Keratinocyte (primary cell): ENCODE measurements at places on chromosomes 11 and 22. TPM values are rescaled to one million over a fixed set of nuclear protein-coding genes. Genes with fewer than 3 reads are reported as not detected.
A peak's percentile ranks its signal among the peaks of the same experiment; 100 is the strongest.

PRR33 gene
- not detected in 3 replicates for polyA plus RNA-seq

SORL1 gene
- 38.9 to 81.8 TPM (median 46.1 TPM) in 3 replicates for polyA plus RNA-seq

DNA sequence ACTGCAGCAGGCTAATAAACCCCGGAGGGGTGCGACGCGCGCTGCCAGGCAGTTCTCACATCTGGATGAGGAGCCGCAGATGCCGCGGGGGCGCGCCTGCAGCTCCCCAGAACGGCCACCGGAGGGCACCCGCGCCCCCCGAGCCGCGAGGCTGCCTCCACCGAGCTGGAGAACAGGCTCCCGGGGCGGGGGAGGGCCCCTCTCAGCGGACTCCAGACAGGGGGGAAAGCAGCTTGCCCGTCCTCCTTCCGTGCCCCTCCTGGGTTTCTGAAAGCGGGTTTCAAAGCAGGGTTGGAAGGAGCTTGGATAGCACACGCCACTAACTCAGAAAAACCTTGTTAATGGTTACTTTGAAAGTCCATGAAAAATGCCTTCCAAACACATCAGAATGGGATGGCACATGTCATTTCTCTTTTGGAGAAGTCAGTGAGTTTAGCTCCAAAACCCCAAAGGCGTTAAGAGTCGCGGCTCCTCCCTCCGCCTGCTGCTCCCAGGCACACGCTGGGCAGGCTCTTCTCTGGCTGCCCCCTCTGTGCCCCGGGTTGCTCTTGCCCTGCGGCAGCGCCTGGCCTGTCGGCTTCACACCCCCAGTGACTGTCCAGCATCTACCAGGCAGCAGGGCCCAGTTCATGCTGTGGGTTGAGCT, 317.8 kb downstream of the NTM start:
- H3K4me3 ChIP-seq, result no peak overlapping the region
- H3K27ac ChIP-seq, result no peak overlapping the region
- H3K36me3 ChIP-seq, result no peaks in the 10 kb centered on the region
- DNase-seq, result no peak
- peaks cover 3% of the 10 kb centered on the region for H3K27me3 ChIP-seq

- H3K4me3 ChIP-seq, result no peak overlapping the region
- H3K36me3 ChIP-seq, result peaks cover 1% of the 10 kb centered on the region
- H3K27ac ChIP-seq, result no peak overlapping the region
- no peak for DNase-seq
- H3K4me1 ChIP-seq, result peaks cover 7% of the 10 kb centered on the region
These were observed 10.9 kb downstream of the ACO2 start for GRCh38 chr22:41479671-41480396.

GRCh38 chr11:66768818-66769217, 39.8 kb upstream of the SPTBN2 start:
- H3K4me1 ChIP-seq, result peaks cover 18% of the 10 kb centered on the region
- no peaks in the 10 kb centered on the region for H3K27me3 ChIP-seq
- H3K27ac ChIP-seq, result peak overlapping the region; percentile 7
- H3K36me3 ChIP-seq, result no peaks in the 10 kb centered on the region
- H3K4me3 ChIP-seq, result no peak overlapping the region
- DNase-seq, result no peak

DNA sequence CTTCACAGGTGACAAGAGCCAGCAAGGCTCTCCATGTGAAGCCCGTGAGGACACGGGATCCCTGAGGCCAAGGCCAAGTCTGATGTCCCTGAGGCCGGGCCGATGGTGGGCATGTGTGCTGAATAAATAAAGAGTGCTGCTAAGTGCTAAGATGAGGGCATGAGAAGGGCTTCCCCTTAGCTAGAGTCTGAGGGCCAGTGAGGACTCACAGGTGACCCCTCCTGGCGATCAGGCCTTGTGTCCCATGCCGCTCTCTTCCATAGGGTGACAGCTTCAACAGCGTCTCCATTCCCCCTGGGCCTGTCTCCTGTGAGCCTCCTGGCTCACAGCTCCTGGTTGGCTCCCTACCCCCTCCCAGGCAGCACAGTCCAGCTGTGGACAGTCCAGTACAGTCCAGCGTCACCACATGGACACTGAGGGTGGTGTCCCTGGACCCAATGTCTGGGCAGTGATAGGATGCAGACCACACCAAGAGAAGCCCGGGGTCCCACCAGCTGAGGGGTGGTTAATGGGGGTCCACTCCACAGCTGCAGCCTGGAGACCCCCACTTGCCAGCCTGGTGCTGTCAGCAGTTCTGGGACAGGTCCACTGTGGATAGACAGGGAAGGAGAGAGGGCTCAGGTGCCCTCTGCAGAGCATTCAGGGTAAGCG, 1033.2 kb downstream of the TBC1D22A start:
- H3K27me3 ChIP-seq, result no peaks in the 10 kb centered on the region
- H3K4me3 ChIP-seq, result no peak overlapping the region
- no peak overlapping the region for H3K27ac ChIP-seq

- no peaks in the 10 kb centered on the region for H3K4me1 ChIP-seq
- no peak overlapping the region for H3K27ac ChIP-seq
- peaks cover 2% of the 10 kb centered on the region for H3K27me3 ChIP-seq
- no peak for DNase-seq
- H3K4me3 ChIP-seq, result no peak overlapping the region
These were observed 49.9 kb downstream of the KCNQ1OT1 start for GRCh38 chr11:2649848-2650247.

GRCh38 chr11:67283481-67283963, 5.6 kb upstream of the ANKRD13D start:
- DNase-seq, result no peak
- H3K27ac ChIP-seq, result no peak overlapping the region
- peaks cover 55% of the 10 kb centered on the region for H3K36me3 ChIP-seq
- H3K4me3 ChIP-seq, result no peak overlapping the region
- no peaks in the 10 kb centered on the region for H3K27me3 ChIP-seq
- peaks cover 7% of the 10 kb centered on the region for H3K4me1 ChIP-seq

- DNase-seq, result no peak
- no peak overlapping the region for H3K27ac ChIP-seq
- H3K4me3 ChIP-seq, result no peak overlapping the region
- no peaks in the 10 kb centered on the region for H3K27me3 ChIP-seq
These were observed 36.1 kb downstream of the TRIOBP start for GRCh38 chr22:37732699-37733607.

- H3K27ac ChIP-seq, result no peak overlapping the region
- H3K4me1 ChIP-seq, result no peaks in the 10 kb centered on the region
- no peaks in the 10 kb centered on the region for H3K36me3 ChIP-seq
- H3K4me3 ChIP-seq, result no peak overlapping the region
These were observed 2.8 kb downstream of the TSPAN32 start for GRCh38 chr11:2304506-2305139.

DNA sequence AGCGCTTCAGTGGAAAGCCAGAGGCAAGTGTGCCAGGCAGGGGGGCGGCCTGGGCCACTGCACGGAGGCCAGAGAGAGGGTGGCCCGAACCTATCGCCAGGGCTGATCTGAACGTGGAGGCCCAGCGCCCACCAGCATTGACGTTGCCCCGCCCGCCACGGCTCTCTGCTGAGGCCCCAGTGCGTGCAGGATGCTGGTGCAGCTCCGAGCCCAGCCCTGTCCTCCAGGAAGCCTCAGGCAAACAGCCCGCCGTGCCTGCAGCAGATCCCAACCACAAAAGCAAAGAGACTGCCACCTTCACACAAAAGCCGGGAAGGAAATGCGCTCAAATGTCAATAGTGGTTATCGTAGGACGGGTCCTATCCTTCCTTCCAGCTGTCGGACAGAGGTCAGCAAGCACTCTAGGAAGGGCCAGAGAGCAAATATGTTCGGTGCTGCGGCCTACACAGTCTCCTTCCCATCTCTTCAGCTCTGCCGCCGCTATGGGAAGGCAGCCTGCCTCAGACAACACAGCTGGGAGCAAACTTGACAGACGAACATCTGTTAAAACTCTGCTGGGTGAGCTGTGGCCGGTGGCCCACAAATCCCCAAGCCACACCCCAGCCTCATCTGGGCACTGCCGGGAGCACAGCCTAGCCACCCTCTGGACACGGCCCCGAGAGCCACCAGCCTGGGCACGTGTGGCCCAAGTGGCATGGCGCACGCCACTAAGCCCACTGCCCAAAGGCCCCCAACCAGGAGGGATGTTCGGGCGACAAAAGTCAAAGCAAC, 146.2 kb downstream of the CRYBB2 start:
- peaks cover 8% of the 10 kb centered on the region for H3K4me1 ChIP-seq
- no peak for DNase-seq
- H3K27me3 ChIP-seq, result no peaks in the 10 kb centered on the region
- H3K27ac ChIP-seq, result no peak overlapping the region
- H3K4me3 ChIP-seq, result no peak overlapping the region
- peaks cover 2% of the 10 kb centered on the region for H3K36me3 ChIP-seq

GRCh38 chr22:50577697-50577986, 585 bp downstream of the CPT1B start:
- no peaks in the 10 kb centered on the region for H3K27me3 ChIP-seq
- H3K36me3 ChIP-seq, result peaks cover 11% of the 10 kb centered on the region
- DNase-seq, result no peak

GRCh38 chr22:44754998-44755397, 2.6 kb downstream of the ARHGAP8 start:
- no peak for DNase-seq
- H3K36me3 ChIP-seq, result peaks cover 5% of the 10 kb centered on the region
- H3K4me3 ChIP-seq, result no peak overlapping the region
- no peak overlapping the region for H3K27ac ChIP-seq
- no peaks in the 10 kb centered on the region for H3K27me3 ChIP-seq

DNA sequence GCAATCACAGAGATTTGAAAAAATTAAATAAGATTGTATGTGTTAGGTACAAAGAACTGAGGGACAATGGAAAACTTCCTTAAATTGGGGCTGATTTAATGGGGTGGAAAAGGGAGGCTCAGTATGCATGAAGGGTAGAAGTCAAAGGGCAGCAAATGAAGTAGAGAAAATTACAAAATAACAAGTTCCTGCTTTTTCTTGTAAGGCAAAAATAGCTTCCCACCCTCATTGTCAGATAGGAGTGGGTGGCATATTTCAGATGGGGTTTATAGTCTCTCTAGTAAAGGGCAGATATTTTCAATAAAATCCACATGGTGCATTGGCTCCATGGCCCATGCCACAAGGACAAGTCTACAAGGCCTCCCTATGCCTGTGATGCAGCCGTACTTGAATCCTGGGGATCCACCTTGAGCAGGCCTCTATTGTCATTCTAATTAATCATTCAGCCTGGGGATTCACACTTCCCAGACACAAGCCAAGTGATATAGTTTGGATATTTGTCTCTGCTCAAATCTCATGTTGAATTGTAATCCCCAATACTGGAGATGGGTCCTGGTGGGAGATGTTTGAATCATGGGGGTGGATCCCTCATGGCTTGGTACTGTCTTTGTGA, 36.7 kb upstream of the SESN3 start:
- no peaks in the 10 kb centered on the region for H3K27me3 ChIP-seq
- H3K4me1 ChIP-seq, result no peaks in the 10 kb centered on the region
- no peak for DNase-seq
- no peak overlapping the region for H3K27ac ChIP-seq
- no peaks in the 10 kb centered on the region for H3K36me3 ChIP-seq

DNA sequence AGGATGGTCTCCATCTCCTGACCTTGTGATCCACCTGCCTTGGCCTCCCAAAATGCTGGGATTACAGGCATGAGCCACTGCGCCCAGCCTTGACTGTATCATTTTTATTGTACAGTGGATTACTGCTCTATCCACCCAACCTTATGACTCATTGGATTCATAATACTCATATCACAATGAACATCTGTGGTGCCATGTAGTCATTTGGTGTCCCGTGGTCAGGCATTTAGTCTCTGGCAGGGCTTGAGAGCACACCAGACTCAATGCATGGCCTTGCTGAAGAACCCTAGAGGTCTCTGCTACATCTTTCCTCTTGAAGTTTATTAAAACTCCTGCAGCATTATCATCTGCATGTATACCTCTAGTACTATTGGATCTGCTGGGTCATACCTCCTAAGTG, 98.0 kb upstream of the LDLRAD3 start:
- H3K36me3 ChIP-seq, result no peaks in the 10 kb centered on the region
- H3K4me1 ChIP-seq, result no peaks in the 10 kb centered on the region
- H3K27ac ChIP-seq, result no peak overlapping the region
- DNase-seq, result no peak

- no peak overlapping the region for H3K4me3 ChIP-seq
- H3K4me1 ChIP-seq, result no peaks in the 10 kb centered on the region
- peaks cover 5% of the 10 kb centered on the region for H3K27me3 ChIP-seq
These were observed 28.2 kb upstream of the TPBGL start for GRCh38 chr11:75212411-75212810.

DNA sequence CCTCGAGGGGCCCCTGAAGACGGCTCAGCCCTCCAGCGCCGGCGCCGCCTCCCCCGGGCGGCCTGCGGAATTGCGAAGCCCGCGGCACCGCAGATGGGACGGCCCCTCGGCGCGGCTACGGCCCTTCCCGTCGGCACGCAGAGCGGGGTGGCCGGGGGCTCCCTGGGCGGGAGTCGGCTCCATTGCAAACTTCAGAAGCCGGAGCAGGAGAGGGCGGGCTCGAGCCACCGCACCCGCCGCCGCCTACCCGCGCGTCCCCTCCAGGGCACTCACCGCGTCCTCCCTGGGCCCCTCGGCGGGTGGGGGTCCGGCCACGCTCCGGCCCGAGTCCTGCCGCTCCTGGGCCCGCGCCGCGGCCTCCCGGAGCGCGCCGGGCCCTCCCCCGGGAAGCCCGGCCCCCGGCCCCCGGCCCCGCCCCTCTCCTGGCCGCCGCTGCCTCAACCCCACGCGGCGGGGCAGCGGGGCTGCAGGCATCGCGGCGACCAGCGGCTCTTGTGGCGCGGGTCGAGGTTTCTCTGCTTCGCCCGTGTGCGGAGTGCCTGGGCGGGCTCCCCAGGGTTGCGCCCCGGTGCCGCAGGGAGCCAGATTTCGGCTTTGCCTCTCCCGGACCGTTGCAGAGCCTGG, at the start of gene PACSIN3:
TSS of gene PACSIN3 (minus strand) at position 359 of the 624 bp plus-strand sequence. CDS start 3,707 bp downstream, outside the sequence.
- H3K4me3 ChIP-seq, result peak within 1 kb of the TSS; percentile 75
- peaks cover 26% of the 10 kb centered on the region for H3K4me1 ChIP-seq

DNA sequence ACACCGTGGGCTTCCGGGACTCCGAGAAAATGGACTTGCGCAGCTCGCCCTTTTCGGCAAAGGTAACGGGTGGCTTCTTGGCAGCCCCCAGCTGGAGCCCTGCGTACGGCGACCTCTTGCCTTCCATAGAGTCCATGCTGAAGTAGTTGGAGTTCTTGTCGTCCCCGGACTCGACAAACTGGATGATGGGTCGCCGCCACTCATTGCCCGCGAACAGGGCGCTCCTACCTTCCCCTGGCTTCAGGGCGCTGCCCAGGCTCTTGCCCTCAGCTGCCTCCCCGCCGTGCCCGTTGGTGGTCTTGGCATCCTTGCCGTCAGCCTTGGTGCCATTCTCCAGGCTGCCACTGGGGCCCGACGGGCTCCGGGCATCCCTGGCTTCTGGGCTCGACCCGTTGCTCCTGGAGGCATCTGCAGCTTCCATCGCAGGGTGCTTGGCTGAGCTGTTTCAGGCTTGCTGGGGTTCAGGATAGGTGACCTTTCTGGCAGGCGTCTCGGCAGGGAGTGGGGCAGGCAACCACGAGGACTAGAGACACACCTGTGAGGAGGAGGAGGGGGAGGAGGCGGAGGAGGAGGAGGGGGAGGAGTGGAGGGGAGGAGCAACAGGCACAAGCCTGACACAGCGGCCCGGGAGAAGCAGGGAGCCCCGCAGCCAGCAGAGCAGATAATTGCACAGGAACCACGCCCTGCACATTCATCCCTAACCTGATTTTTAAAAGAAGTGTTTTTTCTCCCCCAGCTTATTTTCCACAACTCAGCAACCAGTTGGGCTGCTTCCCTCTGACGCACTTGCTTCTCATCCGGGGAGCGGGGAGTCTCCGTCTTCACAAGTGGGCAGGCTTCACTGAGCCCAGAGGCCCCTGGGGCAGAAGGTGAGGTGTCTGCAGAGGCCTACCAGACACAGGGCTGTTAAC, at the start of gene TRIM29:
TSS of gene TRIM29 (minus strand) at position 503 of the 911 bp plus-strand sequence. CDS start at position 421, 82 bp downstream.
- H3K4me3 ChIP-seq, result peak within 1 kb of the TSS; percentile 97
- H3K4me1 ChIP-seq, result peaks cover 35% of the 10 kb centered on the region
- peaks cover 14% of the 10 kb centered on the region for H3K36me3 ChIP-seq
- H3K27ac ChIP-seq, result peak within 1 kb of the TSS; percentile 90
- H3K27me3 ChIP-seq, result no peaks in the 10 kb centered on the region
